NCI-H1092 (cell line): ENCODE measurements at places on chromosomes 2 and 18.

- DNase-seq, result no peak
These were observed 93.9 kb downstream of the SPTBN1 start for GRCh38 chr2:54549917-54550518.

- DNase-seq, result no peak
These were observed 816.8 kb downstream of the CPS1 start for GRCh38 chr2:211373203-211373602.

DNA sequence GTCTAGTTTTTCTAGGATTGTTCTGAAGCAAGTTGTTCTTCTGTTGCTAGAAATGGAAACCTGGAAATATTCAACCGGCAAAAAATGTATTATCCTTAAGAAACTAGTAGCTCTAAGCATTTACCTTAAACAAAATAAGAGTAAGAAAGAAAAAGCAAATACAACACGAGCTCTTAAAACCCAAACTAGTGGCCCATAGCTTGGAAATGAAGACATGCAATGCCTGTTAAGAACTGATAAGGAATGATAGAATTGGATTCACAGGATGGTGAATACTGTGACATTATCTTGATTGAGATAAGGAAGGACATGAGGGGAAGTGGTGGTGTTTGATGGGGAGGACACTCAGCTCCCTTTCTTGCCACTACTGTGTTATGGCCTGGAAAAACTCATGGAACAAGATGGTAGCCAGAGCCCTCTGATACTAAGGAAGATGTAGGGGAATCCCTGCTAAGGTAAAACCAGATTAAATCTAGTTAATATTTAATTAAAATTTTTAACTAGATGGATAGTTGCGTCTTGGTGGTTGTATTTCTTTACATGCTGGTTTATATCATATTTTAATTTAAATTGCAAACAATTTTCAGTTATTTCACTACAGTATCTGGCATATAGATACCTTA, 193.8 kb downstream of the LPIN1 start:
- DNase-seq, result no peak

GRCh38 chr2:181157326-181157725, 176.9 kb downstream of the UBE2E3 start:
- DNase-seq, result no peak

DNA sequence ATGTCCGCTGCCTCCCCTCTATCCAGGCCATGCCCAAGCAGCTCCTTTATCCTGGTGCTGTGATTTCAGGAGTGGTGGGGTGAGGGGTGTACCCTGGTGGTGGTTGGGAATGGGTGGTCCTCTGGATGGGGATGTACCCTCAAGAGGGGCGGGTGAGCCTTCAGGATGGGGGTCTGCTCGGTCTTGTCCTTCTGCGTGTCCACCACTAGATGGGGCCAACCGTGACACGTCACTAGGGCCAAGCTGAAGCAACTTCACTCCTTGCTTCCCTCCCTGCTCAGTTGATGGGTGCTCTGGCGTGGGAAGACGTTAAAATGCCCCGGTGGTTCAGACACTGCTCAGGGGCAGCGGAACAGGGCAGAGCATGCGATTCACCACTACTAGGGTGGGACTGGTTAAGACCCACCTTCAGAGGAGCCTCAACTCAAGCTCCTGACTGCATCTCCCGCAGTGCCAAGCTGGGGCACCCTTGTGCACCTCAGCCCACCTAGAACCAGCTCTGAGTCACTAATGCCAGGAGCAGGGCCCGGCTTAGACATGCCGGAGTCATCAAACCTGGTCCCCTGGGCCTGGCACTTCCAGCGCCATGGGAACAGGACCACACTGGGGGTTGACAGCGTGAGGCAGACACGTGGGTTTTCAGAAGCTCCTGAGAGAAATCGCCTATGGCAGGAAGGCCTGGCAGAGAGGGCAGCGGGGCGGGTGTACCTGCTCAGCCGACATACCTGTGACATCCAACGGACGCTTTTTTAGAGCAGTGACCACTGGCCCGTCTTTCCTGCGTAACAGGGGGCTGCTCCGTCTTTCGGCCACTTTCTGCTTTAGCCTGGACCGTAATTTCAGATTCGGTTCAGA, 256.7 kb downstream of the HDAC4 start:
- no peak for DNase-seq

- no peak for DNase-seq
These were observed 52.1 kb downstream of the PSTPIP2 start for GRCh38 chr18:46019936-46020335.
